EH (cell line): ENCODE measurements at places on chromosomes 1 and 21.

DNA sequence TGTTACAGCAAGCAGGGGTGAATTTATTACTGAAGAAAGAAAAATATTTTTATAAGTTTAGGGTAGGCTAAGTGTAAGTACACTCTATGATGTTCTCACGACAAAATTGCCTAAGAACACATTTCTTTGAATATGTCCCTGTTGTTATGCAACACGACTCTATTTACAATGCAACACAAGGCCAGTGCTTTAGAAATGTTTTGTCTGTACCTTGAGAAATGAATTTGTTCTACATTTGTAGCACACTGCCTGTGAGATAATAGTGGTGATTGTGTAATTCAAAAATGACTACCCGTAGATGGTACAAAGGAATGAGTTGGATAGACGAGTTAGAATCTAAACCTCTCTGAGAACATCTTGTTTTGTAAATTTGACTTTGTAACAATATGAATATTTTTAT, 63.7 kb upstream of the IGSF5 start:
- no peak for DNase-seq

GRCh38 chr21:46098303-46099141, 610 bp downstream of the COL6A2 start:
- peak; percentile 49 for DNase-seq

DNA sequence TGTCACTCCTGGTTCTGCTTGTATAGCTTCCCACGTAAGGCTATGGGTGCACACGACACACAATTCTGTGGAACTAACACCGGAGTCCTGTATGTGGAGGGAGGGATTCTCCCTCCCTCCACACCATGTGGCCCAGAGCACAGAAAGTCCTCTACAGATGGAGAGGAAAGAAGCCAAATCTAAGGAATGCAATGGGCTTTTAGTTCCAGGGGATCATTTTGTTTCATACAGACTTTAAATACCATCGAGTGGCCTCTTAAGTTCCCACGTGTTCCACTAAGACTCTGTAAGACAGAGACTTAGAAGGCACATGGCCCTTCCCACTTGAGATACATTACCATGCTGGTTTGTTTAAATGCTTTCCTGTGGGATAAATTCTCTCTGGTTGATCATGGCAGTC, 156.0 kb downstream of the TGFB2 start:
- DNase-seq = peak; percentile 55

DNA sequence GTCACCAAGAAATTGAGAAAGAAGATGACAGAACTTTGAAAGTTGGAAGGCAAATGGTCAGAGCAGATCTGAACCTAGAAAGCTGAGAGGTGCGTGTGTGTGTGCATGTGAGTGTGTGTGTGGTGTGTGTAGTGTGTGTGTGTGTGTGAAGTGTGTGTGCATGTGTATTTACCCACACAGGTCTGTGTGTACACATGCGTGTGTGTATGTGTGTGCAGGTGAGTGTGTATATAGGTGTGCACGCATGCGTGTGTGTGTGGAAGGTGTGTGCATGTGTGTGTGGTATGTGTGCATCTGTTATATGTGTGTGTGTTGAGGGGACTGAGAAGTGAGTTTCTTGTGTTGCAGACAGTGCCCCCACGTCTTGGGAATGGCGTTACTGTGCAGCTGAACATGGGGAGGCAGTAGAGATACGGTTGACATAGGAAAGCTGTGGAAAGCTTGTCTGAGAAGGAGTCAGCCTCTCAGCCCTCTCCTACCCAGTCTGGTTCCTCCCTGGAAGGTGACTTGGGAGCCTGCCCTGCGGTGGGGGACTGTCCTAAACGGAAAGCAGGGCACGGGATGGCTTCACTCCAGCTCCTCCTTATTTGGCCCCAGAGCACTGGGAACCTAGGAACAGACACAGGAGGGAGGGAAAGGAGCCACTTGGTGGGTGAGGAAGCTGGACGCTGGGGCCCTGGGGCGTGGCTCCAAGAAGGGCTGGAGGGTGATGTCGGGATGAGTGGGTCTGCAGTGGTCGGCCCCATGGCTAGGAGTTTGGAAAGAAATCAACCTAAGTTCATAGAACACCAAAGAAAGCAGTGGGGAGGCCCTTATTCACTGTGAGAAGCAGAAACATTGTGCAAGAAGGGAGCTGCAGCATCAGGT, 97.2 kb downstream of the PCBP3 start:
- no peak for DNase-seq

DNA sequence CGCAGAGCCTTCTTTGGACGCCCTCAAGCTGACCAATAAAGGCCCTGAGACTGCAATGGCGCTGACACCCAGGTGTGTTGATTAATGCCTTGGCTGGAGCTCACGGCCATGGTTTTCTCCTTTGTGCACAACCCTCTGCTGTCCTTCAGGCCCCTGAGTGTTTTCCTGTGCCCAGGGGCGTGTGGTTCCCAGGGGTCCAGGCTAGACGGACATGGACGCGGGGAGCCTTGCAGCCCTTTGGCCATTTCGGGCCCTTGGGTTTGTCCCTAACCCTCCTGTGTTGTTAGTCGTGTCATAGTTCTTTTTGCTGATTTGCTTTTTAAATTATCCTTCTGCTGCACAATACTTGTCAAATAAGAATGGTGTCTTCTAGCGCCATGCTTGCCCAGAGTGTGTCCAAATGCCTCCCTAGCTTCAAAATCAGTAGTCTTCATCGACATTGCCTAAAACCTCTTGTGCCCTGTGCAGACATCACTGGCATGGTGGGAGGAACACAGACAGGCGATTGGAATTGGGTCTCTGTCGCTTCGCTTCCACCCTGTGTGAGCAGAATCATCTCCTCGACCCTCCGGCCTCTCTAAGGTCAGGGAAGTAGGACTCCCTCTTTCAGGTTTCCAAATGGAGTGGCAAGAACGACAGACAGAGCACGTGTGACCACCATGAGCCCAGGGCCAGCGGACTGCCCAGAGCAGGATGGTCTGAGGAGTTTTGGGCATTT, 1.9 kb downstream of the KRTAP10-4 start:
- no peak for DNase-seq

- DNase-seq = no peak
Observed at GRCh38 chr1:15420853-15421465, 11.3 kb downstream of the EFHD2 start.

DNA sequence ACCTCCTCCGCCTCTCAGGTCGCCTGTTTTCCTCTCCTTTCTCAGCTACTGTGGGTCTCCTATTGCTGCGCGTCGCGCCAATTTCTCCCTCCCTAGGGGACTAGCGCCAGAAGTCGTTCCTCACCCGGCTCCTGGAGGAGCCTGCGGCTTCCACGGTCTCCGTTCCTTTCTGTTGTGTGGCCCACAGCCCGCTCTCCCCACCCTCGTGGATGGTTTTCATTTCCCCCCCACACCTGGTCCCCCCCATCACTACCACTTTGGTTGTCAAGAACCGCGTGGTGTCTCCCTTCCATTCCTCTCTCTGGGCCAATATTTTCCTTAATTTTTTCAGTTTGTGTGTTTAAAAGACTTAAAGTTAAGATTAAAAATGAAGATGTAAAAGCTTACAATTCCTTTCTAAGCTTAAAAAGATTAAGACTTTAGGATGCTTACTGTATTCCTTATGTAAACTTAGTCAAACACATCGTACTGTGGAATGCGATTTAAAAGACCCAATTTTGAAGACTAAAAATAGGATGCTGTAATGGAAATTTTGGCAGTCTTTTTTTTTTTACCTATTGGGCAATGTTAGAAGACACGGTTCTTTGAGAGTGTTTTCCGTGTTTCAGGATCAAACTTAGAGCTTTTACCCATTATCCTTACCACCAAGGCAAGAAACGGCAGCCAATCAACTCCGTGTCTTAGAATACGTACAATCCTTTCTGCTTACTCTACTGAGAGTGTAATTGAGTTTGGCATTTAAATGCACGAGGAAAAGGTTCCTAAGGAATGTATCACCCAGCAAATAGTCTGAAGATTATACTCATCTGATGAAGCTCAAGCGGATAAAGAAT, 773 bp downstream of the CNST start:
- DNase-seq = peak; percentile 95

GRCh38 chr1:232114985-232115384, 488.4 kb downstream of the DISC1 start:
- no peak for DNase-seq

- DNase-seq = no peak
Observed at GRCh38 chr21:38533887-38534286, 35.6 kb upstream of the ERG start.

GRCh38 chr1:11301601-11302000, 28.6 kb downstream of the UBIAD1 start:
- no peak for DNase-seq

DNA sequence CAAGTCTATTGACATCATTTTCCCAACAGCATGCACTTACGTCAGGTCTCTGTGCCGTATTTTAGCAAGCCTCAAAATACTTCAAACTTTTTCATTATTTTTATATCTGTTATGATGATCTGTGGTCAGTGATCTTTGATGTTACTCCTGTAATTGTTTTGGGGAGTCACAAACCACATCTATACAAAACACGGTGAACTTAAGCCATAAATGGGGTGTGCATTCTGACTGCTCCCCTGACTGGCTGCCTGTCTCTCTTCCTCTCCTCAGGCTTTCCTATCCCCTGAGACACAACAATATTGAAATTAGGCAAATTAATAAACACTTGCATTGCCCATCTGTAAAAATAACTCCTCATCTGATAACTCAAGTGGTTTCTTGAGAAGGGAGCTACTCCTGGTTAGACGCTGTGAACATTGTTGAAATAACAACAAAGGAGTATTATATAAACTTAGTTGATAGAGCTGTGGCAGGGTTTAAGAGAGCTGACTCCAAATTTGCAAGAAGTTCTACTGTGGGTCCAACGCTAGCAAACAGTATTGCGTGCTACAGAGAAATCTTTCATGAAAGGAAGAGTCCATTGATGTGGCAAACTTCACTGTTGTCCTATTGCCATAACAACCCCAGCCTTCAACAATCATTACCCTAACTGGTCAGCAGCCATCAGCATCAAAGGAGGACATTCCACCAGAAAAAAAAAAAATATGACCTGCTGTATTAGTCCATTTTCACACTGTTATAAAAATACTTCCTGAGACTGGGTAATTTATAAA, 105.8 kb upstream of the DSCAM start:
- DNase-seq = no peak

DNA sequence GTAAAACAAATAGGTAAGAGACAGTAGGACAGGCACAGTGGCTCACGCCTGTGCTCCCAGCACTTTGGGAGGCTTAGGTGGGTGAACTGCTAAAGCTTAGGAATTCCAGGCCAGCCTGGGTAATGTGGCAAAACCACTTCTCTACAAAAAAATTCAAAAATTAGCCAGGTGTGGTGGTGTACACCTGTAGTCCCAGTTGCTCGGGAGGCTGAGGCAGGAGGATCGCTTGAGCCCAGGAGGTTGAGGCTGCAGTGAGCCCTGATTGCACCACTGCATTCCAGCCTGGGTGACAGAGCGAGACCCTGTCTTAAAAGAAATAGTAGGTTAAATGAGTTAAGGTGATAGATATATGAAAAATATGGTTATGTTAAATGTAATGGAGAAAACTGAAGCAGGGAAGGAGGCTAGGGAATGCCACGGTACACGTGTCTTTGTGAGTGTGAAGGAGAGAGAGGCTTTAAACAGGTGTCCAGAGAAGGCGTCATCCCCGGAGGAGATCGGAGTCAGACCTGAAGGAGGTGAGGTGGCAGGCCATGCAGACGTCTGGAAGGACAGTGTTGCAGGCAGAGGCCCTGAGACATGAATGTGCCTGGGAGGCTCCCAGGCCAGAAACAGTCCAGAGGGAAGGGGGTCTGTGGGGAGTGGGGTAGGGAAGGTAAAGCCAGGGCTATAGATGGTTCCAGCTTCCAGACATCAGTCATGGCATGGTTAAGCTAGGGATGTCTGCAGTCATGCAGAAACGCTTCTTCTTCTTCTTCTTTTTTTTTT, 7.2 kb upstream of the RIPPLY3 start:
- no peak for DNase-seq

DNA sequence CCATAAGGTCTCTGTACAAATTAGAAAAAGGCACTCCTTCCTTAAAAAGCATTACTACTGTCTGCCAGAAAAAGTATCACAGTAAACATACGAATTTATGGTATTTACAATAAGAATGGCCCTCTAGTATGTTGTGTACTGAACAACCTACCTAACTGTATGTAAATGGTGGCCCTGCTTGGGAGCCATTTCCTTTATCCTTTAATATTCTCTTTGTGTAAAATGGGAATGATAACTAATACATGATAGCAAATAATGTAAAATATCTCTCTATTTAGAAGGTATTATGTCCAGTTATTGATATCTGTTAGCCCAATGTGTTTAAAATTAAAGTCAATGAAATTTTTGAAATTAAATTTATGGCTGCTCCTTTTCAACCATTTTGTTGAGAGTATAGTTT, 5.2 kb downstream of the DR1 start:
- no peak for DNase-seq

GRCh38 chr1:23184212-23184934, 15.7 kb upstream of the LUZP1 start:
- DNase-seq = peak; percentile 53
